ENCODE measurements at places on chromosomes 5 and 9. TPM values are rescaled to one million over a fixed set of nuclear protein-coding genes. Genes with fewer than 3 reads are reported as not detected.

GRCh38 chr9:75238311-75238976 lies 150.1 kb downstream of the OSTF1 start:
- H3K4me1 ChIP-seq = no peaks in the 10 kb centered on the region
- no peaks in the 10 kb centered on the region for H3K36me3 ChIP-seq
- H3K27me3 ChIP-seq = no peaks in the 10 kb centered on the region
- H3K27ac ChIP-seq = no peak overlapping the region

- no peak for DNase-seq
- no peaks in the 10 kb centered on the region for H3K4me1 ChIP-seq
- H3K27ac ChIP-seq = no peak overlapping the region
- H3K4me3 ChIP-seq = no peak overlapping the region
- H3K27me3 ChIP-seq = peaks cover 68% of the 10 kb centered on the region
Observed at GRCh38 chr9:114525513-114525912, 20.2 kb upstream of the WHRN start.

DNA sequence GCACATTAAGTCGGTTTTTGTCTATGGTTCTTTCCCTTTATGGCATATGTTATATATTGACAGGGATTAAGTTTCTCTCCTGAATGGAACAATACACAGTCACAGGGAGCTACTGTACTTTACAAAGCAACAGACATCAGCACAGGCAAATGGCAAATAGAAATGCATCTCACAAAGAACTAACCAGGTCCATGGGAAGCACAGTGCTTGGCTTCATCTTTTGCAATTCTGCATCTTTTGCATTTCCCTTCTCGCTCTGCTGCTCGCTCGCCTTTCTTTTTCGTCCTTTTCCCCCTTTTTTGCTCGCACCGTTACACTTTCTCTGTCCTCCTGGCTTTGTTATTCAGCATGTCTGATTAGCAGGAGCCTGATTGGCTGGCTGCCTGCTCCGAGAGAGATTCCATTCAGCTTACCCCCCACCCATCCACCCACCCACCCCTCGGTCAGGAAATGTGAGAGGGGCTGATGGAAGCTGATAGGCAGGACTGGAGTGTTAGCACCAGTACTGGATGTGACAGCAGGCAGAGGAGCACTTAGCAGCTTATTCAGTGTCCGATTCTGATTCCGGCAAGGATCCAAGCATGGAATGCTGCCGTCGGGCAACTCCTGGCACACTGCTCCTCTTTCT lies at the start of gene ADAMTSL1:
Gene ADAMTSL1 (plus strand): TSS at position 502 of the 628 bp plus-strand sequence. CDS start 80 bp downstream, at position 582.
- peak within 1 kb of the TSS; percentile 57 for H3K4me3 ChIP-seq
- H3K4me1 ChIP-seq = peaks cover 31% of the 10 kb centered on the region
- H3K27me3 ChIP-seq = no peaks in the 10 kb centered on the region
- no peak within 1 kb of the TSS for H3K27ac ChIP-seq

DNA sequence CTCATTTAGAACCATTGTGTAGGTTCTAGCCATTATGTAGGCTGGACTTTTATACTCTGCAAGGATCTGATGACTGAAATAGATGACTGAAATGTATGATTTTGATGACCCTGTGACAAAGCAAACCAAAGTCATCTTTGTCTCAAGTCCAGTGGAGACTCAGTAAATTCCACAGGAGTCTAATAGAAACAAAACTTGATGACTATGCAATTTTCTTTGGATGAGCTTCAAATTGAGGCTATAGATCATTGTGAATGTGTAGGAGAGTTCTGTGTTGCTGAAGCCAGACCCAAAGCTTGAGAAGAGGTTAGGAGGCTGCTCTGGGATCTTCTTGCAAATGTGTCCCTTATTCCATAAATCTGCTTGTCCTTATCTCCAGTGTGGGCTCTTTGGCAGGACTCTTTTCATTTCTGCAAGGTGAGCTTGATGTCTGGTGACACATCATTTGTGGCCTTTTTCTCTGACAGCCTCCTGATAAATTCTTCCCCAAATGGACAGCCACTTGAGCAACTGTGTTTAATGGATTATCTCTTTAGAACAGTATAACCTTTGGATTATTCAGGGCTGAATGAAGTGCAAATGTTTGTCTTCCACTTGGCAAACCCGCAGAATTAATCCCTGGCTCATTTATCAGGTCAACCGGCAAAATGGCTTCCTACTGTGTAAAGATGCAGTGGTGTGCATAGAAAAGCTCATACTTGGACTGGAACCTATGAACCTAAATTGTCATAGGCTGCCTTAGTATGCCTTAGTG lies 235.1 kb upstream of the ANKH start:
- DNase-seq = no peak
- no peaks in the 10 kb centered on the region for H3K36me3 ChIP-seq

IPO11 gene
- 30.3 TPM for total RNA-seq

SURF1 gene
- total RNA-seq = 60.7 TPM

SLC34A3 gene
- total RNA-seq = not detected

All from left ventricle myocardium inferior (tissue), 1 donor.